ENCODE measurements at places on chromosomes 1 and 21.

DNA sequence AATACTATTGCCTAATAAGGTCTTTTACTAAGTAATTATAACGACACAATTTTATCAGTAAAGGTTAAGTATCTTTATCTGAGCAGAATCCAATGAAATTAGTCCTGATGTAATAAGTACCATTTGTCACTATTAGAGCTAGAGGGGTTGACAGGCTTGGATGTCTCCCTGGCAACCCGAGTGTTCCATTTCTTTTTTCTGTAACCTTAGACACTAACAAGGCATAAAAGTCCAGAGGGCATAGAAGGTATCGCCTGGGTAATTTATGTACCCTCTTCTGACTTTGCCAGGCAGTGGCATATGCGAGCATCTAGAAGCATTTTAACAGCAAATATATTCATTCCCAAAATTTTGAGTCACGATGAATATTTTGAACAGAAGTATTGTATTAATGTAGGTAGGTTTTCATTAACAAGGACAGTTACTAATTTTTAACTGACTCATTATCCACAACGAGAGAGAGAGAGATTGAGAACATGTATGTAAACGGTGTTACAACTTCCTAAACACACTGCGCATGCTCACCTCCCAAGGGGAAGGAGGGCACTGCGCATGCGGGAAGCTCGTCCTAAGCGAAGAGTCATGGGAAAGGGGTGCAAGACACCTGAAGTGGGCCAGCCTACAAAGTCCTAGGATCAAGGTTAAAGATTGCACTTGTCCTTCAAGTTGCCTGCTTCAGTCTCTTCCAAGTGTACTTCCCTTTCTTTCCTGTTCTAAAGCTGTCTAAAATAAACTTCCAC is 423.9 kb downstream of the DSCAM start:
- no peak for DNase-seq

DNA sequence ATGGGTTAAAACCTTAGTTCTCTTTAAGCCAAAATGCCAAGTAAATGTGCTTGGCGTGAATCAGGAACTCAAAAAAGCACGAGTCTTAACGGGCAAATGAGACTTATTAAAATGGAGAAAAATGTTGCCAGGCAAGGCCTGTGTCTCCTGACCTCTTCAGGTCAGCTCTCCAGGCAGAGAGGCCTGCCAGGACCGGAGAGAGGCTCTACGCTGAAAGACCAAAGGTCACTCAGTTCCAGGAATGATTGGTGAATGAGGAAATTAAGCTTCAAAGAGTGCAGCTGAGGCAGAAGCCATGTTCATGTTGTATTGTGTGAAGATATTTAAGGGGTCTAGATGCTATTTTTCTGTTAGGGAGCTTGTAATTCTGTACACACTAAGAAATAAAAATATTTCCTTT is 66.6 kb downstream of the SPAG17 start:
- DNase-seq = no peak

DNA sequence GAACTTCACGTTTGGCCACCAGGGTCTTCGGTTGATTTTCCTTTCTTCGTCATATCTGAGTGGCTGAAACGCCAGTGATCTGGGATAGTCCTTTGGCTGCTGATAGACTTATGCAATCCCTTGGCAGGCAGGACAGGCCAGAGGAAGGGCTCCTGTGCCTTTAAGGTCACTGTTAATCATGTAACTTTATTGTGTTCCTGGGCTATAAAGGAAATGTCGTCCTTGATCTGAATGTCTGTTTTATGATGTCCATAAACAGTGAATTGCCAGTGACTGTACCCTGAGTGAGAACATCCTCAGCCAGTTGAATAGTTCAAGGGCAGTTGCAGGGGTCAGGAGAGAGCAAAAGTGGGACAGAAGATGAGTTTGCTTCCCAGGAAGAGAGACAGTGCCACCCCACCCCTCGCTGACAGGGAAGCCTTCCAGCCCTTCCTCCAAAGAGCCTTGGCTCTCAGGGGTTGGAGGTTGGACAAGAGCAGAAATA is 68.0 kb downstream of the PDE9A start:
- peak; percentile 43 for DNase-seq

- DNase-seq = no peak
These were observed 57.9 kb upstream of the TENT5B start for GRCh38 chr1:27070390-27071048.

- DNase-seq = no peak
These were observed 36.8 kb downstream of the RAB3GAP2 start for GRCh38 chr1:220235462-220235861.

GRCh38 chr1:197392541-197392940 is 124.5 kb downstream of the CRB1 start:
- no peak for DNase-seq

- DNase-seq = peak; percentile 69
These were observed 19.9 kb downstream of the ATP8B2 start for GRCh38 chr1:154344977-154345837.

DNA sequence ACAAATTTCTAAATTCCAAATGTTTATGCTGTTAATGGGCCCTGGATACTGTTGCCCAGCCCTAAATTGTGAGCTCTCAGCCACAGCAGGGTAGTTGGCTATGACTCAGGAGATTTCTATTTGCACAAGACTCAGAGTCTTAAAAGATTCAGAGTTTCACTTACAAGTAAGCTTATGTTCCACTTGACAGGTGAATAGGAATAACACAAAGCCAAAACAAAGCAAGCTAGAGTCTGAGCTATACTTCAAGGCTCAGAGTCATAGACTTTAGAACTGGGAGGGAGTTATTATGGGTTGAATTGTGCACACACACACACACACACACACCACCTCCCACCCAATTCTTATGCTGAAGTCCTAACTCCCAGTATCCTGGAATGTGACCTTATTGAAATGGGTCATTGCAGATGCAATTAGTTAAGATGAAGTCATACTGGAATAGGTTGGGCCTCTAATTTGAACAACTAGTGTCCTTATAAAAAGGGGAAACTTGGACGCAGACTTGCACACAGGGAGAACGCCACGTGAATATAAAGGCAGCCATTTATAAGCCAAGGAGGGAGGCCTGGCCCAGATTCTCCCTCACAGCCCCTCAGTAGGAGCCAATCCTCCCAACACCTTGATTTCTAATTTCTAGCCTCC is 30.2 kb downstream of the PRDX6 start:
- peak; percentile 59 for DNase-seq

DNA sequence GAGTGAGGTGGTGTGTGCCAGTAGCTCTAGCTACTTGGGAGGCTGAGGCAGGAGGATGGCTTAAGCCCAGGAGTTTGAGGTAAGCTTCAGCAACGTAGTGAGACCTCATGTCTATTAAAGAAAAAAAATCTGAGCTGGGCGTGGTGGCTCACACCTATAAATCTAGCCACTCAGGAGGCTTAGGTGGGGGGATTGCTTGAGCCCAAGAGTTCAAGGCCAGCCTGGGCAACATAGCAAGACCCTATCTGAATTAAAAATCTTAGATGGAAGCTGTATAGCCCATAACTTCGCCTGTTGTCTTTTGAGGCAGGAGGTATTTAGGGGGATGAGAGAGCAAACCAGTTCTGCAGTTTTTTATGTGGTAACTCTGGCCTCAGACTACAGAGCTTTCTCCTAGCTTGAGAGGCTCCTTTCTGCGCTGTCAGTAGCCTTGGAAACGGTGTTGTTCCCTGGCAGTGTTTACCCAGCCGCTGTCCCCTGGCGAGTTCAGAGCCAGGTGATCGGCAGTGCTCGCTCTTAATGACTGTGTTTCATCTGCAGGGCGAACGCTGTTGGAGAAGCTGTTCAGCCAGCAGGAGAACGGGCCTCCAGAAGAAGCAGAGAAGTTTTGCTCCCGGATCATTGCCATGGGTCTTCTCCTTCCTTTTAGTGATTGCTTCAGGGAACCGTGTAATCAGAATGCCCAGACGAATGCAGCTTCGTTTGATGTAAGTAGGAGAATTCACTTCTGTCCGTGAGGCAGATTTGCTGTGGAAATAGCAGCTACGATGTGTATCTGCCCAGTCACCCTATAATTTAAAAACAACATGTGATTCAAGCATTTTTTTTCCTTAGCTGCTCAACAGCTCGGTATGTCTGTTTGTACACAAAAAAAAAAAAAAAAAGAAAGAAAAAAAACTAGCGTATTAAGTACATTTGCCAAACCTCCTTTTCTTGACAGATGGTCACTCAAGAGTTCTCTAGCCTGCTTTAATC is 31.2 kb downstream of the FMN2 start:
- DNase-seq = no peak

- DNase-seq = peak; percentile 68
These were observed 193.6 kb downstream of the RPS6KC1 start for GRCh38 chr1:213244664-213245091.

- DNase-seq = no peak
These were observed 24.9 kb upstream of the BMP8A start for GRCh38 chr1:39466413-39467107.

DNA sequence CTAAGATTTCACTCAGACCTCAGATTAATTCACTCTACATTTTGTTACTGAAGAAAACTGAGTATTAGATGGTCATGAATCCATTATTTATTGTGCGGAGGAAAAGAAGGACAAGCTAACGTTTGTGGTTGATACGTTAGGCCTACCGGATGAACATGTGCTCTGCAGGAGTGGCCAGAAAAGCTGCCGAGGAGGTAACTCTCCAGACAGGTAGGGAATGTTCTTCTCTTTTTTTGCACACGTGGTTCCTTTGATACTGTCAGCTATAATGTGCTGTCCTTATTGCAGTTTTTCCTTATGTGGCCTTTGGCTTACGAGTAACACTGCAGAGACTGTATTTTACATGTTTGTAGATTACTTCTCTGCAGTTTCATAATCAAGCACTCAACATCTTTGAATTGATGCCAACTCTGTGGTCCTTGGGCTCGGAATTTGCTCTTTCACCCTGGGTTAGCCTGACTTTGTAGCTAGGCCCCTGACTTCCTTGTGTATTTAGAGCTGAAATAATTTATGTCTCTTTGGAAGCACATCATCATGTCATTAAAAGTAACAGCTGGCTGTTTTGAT is 13.6 kb downstream of the MTR start:
- peak; percentile 14 for DNase-seq

DNA sequence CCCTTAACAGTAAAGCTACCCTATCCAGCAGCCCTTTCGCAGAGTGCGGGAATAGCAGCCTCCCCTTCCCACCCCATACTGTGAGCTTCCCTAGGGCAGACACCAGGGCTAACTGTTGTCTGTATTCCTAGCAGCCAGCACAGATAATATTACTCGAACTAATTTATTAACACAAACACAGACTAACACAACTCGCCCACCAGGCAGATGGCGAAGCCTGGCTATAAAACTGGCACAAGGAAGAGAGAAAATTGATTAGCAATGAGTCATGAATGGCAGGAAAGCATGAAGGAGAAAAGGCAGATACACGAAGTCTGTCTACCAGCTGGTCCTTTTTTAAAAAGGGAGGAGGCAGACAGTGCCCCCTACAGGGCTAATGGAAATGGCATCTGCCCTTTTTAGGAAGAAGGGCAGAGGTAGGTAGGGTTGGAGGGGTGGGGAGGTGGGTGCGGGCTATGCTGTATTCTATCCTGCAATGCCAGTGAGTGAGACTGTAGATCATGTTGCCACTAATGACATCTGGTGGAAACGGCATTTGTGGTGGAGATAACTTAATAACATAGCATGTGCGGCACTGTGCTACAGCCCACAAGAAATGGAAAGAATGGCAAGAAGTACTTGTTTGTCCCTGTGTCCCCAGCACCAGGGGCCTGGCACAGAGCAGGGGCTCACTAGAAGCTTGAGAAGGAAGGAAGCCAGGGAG is 30.6 kb upstream of the CTPS1 start:
- peak; percentile 83 for DNase-seq

GRCh38 chr1:152539901-152540300 is 25.6 kb downstream of the CRCT1 start:
- no peak for DNase-seq

GRCh38 chr1:1156140-1157032 is 17.3 kb upstream of the TTLL10 start:
- DNase-seq = no peak

DNA sequence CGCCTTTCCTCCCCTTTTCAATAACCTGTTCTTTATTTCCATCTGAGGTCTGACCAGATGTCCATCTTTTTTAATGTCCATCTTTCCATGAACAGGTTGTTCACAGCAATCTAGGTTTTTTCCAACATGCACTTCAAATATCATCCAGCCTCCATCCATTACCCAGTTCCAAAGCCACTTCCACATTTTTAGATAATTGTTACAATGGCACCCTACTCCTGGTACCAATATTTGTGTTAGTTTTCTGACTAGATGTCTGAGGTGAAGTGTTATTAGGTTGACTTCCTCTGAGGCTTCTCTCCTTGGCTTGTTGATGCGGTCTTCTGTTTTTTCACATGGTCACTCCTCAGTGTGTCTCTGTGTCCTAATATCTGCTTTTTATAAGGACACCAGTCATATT is 89.4 kb downstream of the OBSCN start:
- DNase-seq = no peak

GRCh38 chr1:223056802-223057201 is 86.2 kb downstream of the TLR5 start:
- DNase-seq = peak; percentile 9

DNA sequence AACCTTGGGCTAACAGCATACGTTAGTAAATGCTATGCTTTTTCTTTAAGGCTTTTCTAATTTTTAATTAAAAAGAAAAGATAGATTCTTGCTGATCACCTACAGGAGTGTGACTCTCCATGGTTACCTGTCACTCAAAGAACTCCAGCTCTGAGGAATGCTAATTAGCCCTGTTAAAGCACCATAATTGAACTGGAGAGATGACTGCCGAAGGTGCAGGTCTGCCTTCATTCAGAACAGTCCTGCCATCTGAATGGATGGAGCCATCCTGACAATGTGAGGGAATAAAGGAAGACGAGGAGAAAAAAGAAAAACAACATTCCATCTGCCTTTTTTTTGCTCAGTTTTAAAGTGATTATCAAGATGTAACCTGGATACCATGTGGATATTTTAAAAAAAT is 94.6 kb downstream of the ATP6V1G3 start:
- no peak for DNase-seq

DNA sequence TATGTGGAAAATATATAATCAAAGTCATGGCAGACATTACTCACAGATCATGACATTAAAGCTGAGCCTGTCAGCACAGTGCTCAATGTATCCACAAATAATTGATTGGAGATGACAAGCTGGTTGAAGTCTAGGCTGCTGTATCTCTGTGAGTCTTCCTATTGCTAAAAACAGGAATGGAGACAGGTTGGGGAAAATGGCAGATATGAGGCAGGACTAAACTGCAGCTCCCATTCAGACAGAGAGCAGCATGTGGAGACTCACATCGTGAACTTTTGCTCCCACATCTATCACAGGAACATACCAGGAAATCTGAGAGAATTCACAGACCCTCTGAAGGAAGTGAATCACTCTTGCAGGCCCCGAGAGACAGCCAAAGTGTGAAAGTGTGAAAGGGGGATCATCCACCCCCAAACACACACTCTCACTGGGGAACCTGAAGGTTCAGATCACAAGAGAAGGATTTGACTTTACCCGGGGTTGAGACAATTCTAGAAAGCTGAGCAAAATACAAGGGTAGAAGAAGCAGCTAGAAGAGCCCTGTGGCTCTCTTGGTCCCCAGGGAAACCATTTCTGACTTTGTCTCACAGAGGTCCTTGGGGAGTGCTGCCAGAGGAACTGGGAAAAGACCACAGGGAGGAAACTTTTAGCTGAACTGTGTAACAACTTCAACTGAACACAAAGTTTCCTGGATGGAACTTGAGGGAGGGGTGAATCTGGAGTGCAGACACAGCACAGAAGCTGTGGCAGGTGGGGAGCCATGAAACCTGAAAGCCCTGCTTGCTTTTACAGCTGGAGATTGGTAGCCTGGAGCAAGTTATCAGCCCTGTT is 173.4 kb downstream of the S1PR1 start:
- no peak for DNase-seq
